ENCODE measurements at places on chromosomes 5 and 9.

GRCh38 chr9:88905506-88905905, 85.8 kb upstream of the S1PR3 start:
- DNase-seq: no peak

GRCh38 chr5:1004461-1005248, 3.9 kb upstream of the NKD2 start:
- no peak for DNase-seq

DNA sequence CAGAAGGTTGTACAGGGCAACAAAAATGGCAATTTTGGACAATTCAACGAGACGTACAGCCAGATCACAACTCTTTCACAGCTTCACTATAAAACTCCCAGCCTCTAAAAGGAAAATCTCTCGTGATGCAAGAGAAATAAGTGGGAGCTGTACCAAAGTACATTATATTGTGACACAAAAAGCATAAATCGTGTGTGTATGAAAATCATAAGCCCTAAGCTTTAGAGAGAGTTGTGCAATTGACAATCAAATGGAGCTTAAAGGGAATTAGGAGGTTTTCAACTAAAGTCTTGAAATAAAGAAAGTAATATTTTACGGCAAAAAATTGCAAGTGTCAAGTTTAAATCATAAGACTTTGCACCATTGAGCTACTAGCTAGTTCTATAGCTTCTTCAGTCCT, 194.8 kb upstream of the TBCA start:
- no peak for DNase-seq

DNA sequence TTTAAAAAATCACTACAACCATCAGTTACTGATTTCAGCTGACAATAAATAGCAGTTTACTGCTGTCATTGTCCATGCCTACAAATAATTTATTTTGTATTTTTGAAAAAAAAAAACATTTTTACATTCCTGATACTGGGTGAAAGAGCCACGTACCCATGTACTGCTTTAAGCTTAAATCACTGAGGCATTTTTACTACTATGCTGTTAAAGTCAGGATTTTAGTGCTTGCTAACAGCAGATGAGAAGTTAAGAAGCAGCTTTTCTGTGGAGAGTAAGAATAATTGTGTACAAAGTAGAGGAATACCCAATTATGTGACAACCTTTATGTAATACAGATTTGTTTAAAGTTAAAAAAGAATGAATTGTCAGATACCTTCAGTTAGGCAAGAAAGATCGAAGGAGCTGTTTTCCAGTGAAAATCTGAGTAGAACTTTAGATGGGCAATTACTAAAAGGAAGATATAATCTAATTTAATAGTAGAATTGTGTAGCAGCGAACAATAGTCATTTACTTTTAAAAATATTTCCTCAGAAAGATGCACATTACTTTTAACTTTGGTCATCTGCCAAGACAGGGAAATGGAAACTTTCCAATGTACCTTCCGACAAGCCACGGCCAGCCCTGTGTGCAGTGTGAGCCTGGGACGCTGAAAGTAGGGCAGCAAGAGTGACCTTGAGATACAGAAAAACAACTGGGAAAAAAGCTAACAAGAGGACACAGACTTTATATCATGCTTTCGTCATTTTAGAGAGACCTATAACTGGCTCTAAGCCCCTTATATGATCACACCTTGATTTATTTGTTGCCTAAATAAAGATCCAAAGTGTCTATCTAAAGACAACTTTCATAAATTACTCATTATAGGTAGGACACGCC, 39.9 kb downstream of the RHOBTB3 start:
- no peak for DNase-seq

DNA sequence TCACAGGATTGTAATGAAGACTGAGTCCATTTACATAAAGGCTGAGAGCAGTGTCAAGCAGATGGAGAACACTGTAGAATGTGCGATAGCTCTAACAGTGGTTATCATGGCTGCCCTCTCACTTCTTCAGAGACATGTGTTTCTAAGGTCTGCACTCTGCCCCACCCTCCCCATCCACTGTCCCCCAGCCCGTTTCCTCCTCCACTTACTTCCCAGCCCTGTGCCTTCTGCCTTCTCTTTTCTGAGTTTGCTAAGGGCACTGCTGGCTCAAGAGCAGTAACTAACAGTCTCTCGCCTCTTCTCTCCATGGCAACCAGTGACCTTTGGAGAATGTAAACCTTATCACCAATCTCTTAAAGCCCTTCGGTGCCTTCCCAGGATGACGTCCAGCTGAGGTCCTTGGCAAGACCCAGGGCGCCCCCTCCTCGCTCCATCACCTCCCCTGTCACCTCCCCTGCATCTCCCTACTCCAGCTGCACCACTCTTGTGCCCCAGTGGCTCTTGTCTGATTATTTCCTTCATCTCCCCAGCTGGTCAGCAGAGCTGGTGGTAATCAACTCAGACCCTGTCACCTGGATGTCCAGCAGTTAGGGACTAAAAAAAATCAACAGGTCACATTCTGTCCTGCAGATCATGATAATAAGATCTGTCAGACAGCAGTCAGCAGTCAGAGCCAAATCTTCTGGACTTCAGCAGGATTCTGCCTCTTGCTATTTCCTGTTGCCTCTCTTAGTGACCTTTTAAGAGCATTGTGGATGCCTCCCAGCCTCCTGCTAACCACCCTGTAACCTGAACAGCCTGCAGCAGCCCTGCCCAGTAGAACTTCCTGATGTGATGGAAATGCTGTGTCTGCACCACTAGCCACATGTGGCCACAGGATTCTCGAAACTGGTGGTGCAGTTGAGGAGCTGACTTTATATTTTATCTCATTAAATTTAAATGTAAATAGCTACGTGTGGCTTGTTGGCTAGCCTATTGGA, 9.0 kb downstream of the FXN start:
- DNase-seq: peak; percentile 37

DNA sequence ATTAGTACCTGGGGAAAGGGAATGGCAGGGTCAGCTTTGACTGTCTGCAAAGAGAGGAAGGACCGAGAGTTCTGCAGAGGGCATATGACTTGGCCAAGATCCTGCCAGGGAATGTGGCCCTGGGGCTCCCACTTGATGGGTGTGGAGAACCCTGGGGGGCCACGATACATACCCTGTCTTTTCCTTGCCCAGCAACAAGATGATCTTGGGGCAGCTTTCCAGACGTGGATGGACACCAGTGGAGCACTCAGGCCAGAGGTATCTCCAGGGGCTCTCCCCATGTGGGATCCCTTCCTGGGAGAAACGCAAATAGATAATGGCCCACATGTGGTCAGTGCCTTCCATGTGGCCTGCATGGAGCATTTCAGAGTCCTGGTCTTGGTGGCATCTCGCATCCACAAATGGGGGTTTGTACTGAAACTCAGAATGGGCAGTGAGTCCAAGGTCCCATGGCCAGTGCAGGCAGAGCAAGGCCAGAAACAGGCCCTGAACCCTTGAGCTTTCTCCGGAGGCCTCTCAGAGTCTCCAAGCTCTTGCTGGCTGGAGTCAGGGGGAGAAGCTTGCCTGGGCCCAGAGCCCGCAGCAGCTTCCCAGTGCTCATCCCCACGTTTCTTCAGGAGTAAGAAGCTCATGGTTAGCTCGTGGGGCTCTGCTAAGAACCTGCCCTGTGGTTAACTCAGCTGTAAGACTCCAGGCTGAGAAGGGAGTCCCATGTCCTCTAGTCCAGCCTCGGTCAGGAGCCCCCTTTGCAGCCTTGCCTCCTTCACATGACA, 18.3 kb upstream of the ORM1 start:
- DNase-seq: no peak

DNA sequence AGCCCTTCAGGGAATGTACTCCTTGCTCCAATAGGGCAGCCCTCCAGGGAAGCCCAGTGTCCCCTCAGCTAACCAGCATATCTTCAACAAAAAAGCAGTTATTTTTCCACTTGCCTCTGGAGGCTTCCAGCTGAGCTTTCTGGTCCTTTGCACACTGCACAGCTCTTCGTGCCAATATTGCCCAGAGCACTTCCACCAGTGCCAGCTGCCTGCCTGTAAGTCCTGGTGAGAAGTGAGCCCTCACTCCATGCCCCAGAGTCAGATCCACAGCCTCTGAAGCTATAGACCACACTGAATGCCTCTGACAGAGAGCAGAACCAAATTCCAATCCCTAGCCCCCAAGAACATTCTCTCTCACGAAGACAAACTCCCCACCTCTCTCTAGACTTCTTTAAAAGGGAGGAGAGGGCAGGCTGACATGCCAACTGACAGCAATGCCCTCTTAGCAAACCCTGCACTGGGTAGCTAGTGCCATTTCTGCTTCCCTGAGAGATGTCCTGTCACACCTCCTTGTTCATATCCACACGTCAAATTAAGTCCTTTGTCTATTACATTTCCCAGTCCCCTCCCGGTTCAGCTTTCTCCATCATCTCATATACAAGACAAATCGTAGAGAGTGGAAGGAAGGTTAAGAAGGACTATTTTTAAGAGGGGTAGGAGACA, 12.7 kb upstream of the HEXB start:
- no peak for DNase-seq

DNA sequence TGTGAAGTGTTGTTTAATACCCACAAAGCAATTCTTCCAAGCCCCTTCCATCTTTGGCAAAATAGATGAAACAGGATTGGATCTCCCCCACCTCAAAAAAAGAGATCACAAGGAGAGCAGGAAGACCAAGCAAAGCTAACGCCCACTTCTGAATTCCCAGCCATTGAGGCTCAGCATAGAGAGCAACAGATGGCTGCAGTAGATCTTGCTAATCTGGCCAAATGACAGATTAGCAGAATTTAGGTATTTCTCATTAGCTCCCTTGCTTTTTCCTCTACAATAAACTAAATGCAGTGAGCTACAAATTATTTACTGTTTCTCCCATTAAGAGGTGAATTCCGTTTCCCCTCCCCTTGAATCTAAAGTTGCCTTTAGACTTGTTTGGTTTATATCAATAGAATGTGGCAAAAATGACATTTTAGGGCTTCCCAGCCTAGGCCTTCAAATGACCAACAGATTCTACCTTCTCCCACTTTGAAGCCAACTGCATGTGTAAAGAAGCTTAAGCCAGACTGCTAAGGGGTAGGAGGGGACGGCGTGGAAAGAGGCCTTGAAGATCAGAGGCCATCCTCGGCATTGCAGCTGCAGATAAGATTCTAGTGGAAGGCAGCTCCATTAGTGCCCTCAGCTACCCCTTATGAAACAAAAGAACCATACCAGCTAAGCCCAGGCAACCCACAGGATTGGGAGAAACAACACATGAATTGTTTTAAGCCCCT, 56.8 kb upstream of the CPEB4 start:
- DNase-seq: no peak

- no peak for DNase-seq
These were observed 362.9 kb upstream of the TLE4 start for GRCh38 chr9:79208791-79209396.

Data from T-helper 1 cell (primary cell).